ENCODE measurements at places on chromosomes 4 and X.

- DNase-seq: no peak
Measured at GRCh38 chr4:74483226-74483911, 38.4 kb downstream of the AREG start.

- no peak for DNase-seq
Measured at GRCh38 chr4:186760576-186760975, 36.9 kb upstream of the FAT1 start.

DNA sequence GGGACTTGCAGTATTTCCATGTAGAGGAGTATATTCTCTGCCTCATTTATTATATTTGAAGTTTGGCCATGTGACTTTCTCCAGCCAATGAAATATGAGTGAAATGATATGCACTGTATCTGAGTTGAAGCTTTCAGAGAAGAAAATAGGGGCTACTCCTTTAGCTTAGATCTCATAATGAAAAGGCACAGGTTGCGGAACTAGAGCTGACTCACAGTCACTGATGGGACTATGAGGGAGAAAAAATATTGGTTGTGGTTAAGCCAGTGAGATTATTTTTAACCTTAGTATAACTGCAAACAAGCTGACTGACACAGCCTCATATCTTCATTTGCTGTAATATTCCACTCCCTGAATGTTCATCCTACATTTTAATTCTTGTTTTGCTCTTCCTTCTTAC is 1104.3 kb downstream of the RPA4 start:
- no peak for DNase-seq

DNA sequence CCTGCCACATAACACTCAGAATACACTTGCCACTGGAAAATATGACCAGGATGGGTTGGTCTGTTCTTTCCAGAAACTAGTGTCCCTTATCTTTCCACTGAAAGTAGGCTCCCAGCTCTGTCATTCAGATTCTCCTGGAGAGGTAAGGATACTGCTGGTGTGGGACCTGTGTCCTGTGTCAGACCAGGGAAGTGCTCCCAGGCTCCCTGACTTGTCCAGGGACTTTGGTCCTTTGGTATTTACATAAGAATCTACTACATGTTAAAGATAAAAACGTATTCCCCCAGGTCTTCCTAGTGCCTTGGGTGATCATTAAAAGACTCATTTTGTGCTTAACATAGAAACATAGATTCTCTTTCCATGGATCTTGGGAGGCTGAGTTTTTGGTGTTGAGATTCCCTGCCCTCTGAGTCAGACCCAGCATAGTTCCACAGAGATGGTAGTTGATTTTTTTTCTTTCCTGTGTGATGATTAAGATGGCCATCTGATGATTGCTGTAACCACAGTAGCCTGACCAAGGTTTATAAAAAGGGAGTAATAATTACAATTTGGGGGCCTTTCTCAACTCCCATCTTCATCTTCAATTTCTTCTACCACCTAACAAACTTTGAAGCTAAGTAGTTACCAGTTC is 159.8 kb upstream of the JADE1 start:
- DNase-seq: no peak

GRCh38 chr4:8343262-8343966 is 73.9 kb downstream of the HTRA3 start:
- DNase-seq: no peak

DNA sequence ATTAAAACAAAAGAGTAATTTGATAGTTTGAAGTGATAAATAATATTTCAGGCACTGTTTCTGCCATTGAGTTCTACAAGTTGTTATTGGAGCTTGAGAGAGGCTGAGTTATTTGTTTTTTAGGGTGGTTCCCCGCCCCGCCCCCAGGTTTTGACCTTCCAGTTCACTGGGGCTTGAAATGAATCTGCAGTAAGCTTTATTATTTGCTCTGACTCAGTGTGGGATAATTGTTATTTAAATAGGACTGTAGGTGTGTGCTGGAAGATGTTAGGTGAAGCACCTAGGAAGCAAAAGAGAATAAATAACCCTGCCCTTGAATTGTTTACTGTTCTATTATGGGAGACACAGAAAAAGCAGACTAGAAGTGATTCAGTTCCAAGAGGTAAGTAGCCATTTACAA is 81.2 kb upstream of the KCNIP4 start:
- DNase-seq: no peak

DNA sequence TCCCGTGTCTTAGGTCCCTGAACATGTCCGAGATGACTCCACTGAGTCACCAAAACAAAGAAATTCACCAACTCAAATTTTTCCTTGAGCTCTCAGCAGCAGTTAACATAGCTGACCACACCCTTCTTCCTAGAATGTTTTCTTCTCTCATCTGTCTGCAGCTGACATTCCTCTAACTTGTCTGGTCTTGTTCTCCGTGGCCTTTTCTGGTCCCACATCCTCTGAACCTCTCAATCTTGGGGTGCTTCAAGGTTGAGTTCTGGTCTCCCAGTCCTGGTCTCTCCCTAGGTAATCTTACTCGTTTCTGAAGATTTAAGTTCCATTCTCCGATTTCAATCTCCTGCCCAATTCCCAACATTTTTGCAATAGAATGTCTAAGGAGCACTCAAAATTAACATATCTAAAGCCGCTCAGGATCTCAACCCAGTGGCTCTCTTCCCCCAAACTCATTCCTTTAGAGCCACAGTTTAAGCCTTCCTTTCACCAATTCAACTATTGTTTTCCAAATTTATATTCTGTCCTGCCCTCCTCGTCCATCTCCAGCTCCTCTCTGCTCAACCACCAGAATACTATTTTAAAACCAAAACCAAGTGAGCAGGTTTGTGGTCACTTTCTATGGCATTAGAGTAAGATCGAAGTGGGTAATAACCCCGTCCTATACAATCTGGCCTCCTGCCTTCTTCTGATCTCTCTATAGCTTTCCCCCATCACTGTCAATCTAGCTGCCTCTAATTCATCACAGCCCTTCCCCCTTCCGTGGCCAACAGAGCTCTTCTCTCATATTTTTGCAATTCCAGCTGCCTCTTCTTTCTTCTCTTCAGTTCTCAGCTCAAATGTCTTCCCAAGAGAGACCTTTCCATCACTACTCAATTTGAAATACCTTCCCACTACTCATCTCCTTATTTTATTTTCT is 1.2 kb downstream of the TRIML2 start:
- DNase-seq: no peak

GRCh38 chrX:153571534-153571908 is 27.4 kb downstream of the CCNQ start:
- no peak for DNase-seq

- no peak for DNase-seq
Measured at GRCh38 chr4:179804440-179804839, 2362.2 kb upstream of the AGA start.

DNA sequence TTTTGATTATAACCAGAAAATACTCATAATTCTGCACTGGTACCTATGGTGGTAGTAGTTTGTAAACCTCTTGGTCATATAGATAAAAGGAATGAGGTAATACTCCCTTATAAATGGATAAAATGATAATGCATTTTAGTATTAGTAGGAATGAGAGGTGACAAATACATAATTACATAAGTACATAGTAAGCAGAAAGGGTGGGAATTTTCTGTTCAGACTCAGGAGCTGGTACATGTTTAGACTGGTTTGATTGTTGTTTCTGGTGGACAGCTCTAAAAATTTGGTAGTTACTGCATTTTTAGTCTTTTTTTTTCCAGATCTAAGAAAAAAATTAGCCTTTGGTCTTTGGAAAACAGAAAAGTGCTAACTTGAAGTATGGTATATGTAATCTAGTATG is 70.4 kb upstream of the AGA start:
- no peak for DNase-seq

- no peak for DNase-seq
Measured at GRCh38 chr4:169658975-169659715, 38.8 kb downstream of the CLCN3 start.

DNA sequence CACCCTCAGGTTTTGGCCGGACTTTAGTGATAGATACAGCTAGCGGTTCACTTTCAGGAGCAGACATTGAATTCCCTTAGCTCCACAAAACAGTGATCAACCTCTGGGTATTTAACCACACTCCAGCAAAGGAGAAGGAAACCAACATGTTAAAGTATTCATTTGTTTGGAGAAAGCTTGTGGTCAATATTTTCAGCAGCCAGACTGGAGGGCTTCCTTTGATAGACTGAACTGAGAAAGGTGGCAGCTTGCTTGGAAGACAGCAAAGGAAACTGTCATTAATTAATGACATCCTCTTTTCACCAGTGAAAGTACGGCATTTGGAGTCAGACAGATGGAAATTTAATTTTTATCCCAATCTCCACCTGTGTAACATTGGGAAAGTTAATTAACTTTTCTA is 289.1 kb upstream of the CLNK start:
- no peak for DNase-seq

DNA sequence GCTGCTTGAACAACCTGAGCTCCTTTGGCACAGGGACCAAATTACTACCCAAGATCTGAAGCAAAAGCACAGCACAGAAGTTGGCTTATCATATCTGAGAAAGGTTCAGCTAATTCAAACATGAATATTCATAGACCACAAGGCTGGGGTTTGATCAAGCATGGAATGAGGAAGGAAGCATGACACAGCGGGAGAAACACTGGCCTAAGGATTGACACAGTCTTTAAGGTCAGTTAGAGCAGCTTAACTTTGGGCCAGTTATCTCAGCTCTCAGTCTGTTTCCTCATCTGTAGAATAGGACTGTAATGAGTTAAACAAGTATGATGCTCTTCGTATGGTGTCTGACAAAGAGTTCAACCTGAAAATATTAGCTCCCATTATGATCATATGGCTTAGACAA is 88.5 kb upstream of the CBR4 start:
- DNase-seq: no peak

DNA sequence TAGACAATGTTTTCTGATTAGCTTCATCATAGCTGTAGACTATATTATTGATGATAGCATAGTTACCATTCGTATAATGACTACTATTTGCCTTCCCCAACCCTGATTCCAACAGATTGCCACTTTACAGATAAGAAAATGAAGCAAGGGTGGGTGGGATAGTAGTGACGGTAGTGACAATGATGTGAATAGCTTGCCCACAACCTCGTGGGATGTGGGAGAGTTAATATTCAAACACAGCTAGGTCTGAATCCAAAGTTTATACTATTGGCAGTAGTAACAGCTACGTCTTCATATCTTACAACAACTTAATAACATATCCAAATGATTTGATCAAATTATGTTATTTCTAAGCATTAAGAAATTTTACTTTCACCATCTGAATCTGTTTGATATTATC is 766.8 kb upstream of the FTHL17 start:
- DNase-seq: no peak

DNA sequence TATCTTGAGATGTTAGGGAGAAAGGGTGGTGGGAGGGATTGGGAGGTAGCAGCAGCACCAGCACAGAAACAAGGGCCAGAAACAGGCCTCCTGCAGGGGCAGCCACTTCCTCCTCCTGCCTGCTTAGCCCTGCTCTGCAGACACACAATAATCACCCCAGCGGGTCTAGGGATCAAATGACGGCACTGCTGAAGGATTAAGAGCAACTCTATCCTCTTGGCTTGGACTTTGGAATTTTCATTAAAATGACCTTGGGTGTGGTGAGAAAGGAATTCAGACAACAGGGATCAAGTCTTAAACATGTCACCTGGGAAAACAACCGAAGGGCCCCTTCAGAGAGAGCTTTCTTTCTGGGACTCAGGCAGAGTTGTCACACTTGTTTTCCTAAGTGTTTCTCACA is 353.4 kb downstream of the SPRY1 start:
- peak; percentile 42 for DNase-seq

GRCh38 chr4:148893095-148893494 is 450.9 kb upstream of the NR3C2 start:
- DNase-seq: no peak

DNA sequence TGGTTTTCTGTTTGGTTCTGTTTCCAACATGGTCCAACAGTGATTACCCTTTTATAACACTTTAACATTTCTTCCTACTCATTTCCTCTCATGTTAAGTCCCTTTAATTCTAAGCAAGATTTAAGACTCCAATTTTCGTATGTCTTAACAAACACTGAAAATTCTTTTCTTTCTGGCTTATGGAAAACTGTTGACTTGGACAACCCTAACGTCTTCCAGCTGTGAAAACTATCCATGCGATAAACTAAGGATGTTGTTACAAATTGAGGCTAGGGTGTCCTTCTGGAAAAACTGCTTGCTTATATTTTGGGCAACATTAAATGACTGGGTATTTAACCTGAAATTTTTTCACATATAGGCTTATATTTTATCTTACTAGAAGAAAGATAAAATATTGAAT is 33.9 kb upstream of the RTL3 start:
- DNase-seq: no peak

GRCh38 chrX:102892103-102892502 is 45.0 kb upstream of the RAB40AL start:
- DNase-seq: no peak

- no peak for DNase-seq
Measured at GRCh38 chr4:16608611-16609125, 289.8 kb downstream of the LDB2 start.

DNA sequence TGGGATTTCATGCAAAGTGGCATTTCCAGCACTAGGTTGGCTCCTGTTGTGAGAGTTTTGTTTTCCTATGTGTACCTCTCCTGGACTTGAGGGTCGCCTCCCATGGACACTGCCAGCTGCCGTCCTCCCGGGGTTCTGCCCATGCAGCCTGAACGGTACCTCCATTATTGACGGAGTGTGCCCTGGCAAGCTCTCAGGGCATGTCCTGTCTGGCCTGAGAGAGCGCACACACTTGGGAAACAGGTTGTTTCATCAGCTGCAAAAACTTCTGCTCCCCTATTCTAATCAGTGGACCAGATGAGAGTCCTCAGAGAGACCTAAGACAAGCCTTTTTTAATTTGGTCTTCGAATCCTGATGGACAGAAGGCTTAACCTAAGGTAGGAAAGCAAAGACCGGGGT is 56.6 kb upstream of the HOPX start:
- no peak for DNase-seq

DNA sequence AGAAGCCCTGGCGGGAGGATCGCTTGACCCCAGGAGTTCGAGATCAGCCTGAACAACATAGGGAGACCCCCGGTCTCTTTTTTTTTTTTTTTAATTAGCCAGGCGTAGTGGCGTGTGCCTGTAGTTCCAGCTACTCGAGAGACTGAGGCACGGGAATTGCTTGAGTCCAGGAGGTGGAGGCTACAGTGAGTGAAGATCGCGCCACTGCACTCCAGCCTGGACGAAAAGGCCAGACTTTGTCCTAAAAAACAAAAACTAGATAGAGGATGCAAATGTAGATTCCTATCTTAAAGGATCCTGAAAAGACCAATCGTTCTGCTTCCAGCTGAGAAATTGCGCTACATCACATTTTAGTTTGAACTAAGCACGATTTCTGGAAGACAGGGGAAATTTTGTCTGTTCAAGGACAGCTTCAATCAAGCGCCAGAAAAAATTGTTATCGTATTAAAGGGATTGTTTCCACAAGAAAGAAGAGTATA is 627 bp upstream of the HSD17B11 start:
- DNase-seq: no peak

- no peak for DNase-seq
Measured at GRCh38 chr4:138927072-138927471, 88.5 kb upstream of the NOCT start.

DNA sequence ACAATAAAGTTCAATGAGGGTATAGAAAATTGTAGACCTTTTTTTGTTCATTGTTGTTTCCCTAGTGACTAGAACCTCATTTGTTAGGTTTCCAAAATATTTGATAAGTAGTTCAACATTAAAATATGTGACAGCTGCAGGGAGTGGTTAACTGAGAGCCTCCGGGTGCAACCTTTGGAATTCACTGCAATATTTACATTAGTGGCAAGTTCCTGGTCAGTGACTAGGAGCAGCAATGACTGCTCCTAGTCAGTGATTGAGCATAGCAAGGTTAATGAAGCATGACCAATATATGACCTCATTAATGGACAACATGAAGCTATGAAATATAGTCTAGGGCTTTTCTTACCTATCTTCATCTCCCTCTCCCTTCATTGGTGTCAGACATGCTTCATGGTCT is 65.8 kb upstream of the FAM47A start:
- DNase-seq: no peak

Measured in HEK293T (cell line).